ENCODE measurements at places on chromosomes 7 and 10.

GRCh38 chr7:132125872-132126595, 450.2 kb downstream of the PLXNA4 start:
- H3K27ac ChIP-seq = no peak overlapping the region
- no peak for DNase-seq
- H3K36me3 ChIP-seq = no peaks in the 10 kb centered on the region
- no peaks in the 10 kb centered on the region for H3K4me1 ChIP-seq

GRCh38 chr7:28807396-28807994, 150.6 kb downstream of the TRIL start:
- peaks cover 11% of the 10 kb centered on the region for H3K4me1 ChIP-seq
- H3K4me3 ChIP-seq = no peak overlapping the region
- H3K27me3 ChIP-seq = no peaks in the 10 kb centered on the region
- H3K27ac ChIP-seq = no peak overlapping the region

- peaks cover 11% of the 10 kb centered on the region for H3K4me1 ChIP-seq
- peaks cover 34% of the 10 kb centered on the region for H3K27me3 ChIP-seq
- H3K36me3 ChIP-seq = no peaks in the 10 kb centered on the region
- no peak overlapping the region for H3K27ac ChIP-seq
- no peak for DNase-seq
These were observed 42.5 kb downstream of the RASGEF1A start for GRCh38 chr10:43224321-43224720.

DNA sequence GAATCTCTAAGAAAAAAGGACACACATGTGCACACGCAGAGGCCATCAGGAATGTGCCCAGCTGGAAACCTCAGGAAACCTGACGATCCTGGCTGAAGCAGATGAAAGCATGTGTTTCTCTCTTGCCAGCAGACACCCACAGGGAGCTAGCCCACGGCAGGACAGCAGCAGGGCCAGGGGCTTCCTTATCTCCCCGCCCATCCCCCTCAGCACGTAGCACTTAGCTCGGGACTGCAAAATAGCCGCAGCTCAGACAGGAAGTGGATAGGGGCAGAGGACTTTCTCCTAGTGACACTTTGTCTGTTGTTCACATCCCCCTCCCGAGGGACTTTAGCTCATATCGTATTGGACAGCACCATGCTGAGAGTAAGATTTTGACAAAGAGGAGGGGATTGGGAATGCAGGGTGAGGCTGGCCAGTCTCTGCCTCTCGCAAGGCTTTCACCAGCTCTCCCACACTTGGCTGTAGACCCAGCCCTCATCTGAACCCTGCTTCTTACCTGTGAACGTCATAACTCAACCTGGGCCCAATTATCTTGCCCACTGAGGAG, 63.8 kb downstream of the MKI67 start:
- peak overlapping the region; percentile 57 for H3K4me3 ChIP-seq
- H3K27ac ChIP-seq = peak overlapping the region; percentile 86
- H3K4me1 ChIP-seq = peaks cover 72% of the 10 kb centered on the region

DNA sequence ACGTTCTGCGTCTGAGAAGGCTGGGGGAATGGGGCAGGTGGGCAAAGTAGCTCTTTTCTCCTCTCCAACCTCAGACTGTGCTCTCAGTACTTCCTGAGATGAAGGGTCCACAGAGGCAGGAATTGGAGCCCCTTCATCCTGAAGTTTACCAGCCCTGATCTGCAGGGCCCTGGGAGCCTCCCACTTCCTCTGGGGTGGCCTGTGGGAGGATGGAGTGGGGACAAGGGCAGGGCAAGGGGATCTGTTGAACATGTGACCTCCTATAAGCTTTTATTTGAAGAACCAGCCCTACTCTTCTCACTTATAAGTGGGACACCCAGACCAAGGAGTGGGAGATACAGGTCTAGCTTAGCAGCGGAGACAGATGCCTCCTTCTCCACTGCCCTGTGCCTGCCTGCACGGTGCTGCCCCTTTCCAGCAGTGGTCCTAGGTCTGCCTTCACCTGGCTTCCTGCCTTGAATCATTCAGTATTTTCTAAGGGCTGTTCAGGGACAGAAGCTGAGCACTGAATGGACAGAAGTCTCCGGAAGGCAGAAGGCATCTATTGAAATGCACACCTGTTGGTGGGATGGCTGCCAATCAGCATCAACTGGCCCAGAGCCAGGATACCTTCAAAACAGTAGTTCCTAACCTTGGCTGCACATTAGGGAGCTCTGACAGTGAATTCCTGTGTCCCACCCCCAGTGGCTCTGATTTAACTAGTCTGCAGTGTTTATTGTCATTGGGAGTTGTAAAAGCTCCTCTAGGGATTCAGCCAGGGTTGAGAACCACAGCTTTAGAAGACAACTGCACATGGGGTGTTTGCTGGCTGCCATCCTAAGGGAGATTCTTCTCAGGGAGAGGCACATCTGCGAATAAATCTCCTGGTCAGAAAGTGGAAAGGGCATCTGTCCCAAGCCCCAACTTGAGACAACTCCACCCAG, 2.7 kb upstream of the ARHGAP22 start:
- H3K27ac ChIP-seq = no peak overlapping the region
- H3K4me1 ChIP-seq = peaks cover 44% of the 10 kb centered on the region
- H3K4me3 ChIP-seq = no peak overlapping the region
- H3K36me3 ChIP-seq = no peaks in the 10 kb centered on the region
- no peak for DNase-seq

GRCh38 chr7:158140538-158141220, 446.9 kb downstream of the PTPRN2 start:
- no peaks in the 10 kb centered on the region for H3K4me1 ChIP-seq
- H3K4me3 ChIP-seq = no peak overlapping the region
- no peaks in the 10 kb centered on the region for H3K36me3 ChIP-seq
- no peak for DNase-seq
- no peaks in the 10 kb centered on the region for H3K27me3 ChIP-seq

GRCh38 chr7:145978769-145979168, 137.8 kb upstream of the CNTNAP2 start:
- H3K4me3 ChIP-seq = no peak overlapping the region
- H3K27me3 ChIP-seq = no peaks in the 10 kb centered on the region
- no peaks in the 10 kb centered on the region for H3K36me3 ChIP-seq
- DNase-seq = no peak
- no peaks in the 10 kb centered on the region for H3K4me1 ChIP-seq

- no peaks in the 10 kb centered on the region for H3K27me3 ChIP-seq
- peaks cover 48% of the 10 kb centered on the region for H3K4me1 ChIP-seq
- no peak overlapping the region for H3K27ac ChIP-seq
- no peak for DNase-seq
These were observed 23.0 kb downstream of the INPP5F start for GRCh38 chr10:119748871-119749270.

- no peaks in the 10 kb centered on the region for H3K27me3 ChIP-seq
- H3K4me1 ChIP-seq = no peaks in the 10 kb centered on the region
- H3K36me3 ChIP-seq = no peaks in the 10 kb centered on the region
- no peak overlapping the region for H3K4me3 ChIP-seq
- DNase-seq = no peak
These were observed 962.7 kb downstream of the LRMDA start for GRCh38 chr10:76393875-76394706.

DNA sequence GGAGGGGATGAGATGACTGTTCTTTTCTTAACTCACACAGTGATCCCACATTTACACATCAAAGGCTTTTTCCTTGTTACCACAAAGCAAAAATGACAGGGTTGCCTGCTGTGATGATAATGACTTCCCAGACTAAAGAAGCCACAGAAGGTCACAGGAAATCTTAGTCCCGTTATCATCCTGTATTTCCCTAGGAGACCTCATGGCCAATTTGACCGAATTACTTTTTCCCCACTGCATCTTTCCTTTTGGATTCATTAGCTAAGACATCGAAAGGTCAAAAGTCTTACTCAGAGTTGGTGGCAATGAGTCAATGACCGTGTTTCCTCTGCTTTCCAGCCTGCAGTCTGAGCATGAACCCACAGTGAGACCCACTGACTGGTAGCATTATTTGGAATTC, 130.1 kb upstream of the INHBA start:
- H3K36me3 ChIP-seq = no peaks in the 10 kb centered on the region
- H3K27ac ChIP-seq = no peak overlapping the region
- H3K4me3 ChIP-seq = no peak overlapping the region
- H3K4me1 ChIP-seq = peaks cover 27% of the 10 kb centered on the region
- H3K27me3 ChIP-seq = no peaks in the 10 kb centered on the region

DNA sequence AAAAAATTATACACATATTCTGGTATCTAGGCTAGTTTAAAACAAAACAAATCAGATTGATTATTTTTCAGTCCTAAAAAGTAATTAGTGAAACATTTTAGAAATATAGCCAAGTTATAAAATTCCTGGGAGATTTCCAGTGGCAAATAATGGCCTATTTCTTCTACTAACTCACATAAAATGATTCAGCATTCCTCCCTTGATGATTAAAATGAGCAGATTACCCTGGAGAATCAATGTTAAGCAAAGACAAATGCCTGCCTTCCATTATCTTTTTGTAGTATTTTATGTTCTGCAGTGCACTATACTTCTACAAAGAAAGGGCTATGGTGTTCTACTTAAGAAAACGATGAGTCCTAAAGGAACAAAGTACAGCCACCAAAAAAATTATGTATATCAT, 53.6 kb downstream of the PARD3 start:
- H3K4me3 ChIP-seq = no peak overlapping the region
- peaks cover 2% of the 10 kb centered on the region for H3K4me1 ChIP-seq
- H3K36me3 ChIP-seq = no peaks in the 10 kb centered on the region
- H3K27me3 ChIP-seq = no peaks in the 10 kb centered on the region
- DNase-seq = no peak

GRCh38 chr7:35521941-35522340, 173.0 kb downstream of the HERPUD2 start:
- no peak overlapping the region for H3K27ac ChIP-seq
- peaks cover 3% of the 10 kb centered on the region for H3K4me1 ChIP-seq
- H3K4me3 ChIP-seq = no peak overlapping the region
- H3K36me3 ChIP-seq = no peaks in the 10 kb centered on the region

- H3K4me1 ChIP-seq = no peaks in the 10 kb centered on the region
- H3K4me3 ChIP-seq = no peak overlapping the region
- H3K27ac ChIP-seq = no peak overlapping the region
- DNase-seq = no peak
- H3K27me3 ChIP-seq = no peaks in the 10 kb centered on the region
These were observed 71.8 kb downstream of the MTPN start for GRCh38 chr7:135905355-135905754.
